ENCODE measurements at places on chromosomes 6 and 20.

DNA sequence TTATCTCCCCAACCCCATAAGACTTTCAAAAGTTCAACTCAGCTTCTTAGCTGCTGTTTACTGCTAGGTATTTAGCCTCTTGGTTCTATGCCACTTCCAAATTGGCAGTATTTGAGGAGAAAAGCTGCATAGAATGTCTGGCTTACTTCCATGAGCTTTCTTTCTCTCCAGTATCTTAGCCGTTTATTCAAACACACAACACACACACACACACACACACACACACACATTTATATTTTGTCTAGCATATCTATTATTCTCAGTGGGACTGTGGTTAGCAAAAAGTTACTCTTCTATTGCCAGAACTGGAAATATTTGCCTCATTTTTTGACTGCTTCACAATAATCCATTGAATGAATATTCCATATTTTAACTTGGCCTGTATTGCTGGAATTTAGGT, 634.2 kb upstream of the IMPG1 start:
- no peak for DNase-seq

- DNase-seq = no peak
Measured at GRCh38 chr6:166705069-166705468, 78.0 kb upstream of the RPS6KA2 start.

- DNase-seq = no peak
Measured at GRCh38 chr20:63750807-63751470, 11.4 kb downstream of the SLC2A4RG start.

GRCh38 chr6:143063631-143064030, 2.9 kb downstream of the AIG1 start:
- DNase-seq = no peak

- no peak for DNase-seq
Measured at GRCh38 chr20:46230801-46231282, 77.5 kb downstream of the CDH22 start.

DNA sequence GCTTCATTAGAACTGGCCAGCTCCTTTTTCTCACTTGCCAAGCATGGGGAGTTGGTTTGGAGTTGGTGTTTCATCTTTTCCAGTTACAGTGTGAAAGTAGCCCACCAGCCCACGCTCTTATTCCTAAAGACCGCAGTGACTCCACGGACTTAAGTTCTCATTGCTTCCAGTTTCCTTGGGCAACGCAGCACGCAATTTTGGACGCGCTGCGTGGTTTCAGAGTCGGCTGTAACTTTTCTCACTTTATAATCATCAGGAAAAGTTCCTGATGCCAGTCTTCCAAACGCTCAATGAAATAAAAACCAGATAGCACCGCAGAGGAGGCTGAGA, 381 bp upstream of the PEX7 start:
- DNase-seq = no peak

- no peak for DNase-seq
Measured at GRCh38 chr20:51569815-51570738, 27.6 kb upstream of the NFATC2 start.

DNA sequence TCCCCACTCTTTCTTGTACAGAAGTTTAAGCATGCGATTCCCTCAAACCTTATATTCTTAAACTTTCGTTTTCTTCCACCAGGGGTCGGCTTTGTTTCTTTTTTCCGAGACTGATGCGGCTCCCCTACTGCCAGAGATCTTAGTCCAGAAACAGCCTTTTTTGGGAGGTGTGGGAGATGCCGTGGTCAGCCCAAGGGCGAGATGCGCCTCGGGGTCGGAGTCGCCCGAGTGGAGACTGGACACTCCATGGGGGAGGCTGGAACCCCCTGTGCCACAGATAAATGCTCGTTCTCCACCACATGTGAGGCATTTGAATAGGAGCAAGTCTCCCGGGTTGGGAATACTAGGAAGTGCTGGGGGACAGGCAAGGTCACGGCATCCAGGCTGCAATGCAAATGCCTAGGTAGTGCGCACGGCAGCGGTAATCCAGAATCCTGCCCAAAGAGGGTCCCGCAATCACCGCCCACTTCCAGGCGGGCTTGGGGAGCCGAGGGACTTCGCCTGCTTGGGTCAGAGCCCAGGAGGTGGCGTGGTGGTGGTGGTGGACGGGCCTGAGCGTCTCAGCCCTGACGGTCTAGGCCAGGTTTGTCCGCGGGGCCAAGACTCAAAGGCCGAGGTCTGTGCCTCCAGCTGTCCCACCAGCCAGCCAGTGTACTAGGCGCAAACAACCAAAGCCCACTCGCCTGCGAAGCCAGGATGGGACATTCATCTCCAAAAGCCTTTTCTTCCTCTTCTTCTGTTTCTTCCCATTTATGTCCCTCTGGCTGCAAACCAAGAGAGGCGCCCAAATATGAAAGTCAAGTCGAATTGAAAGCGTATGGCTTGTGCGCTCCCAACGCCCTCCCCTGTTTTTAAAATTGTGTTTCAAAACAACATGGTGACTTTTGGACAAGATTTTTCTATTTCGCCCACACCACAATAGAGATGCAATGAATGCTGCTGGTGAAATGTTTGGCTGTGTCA, 39.3 kb upstream of the OSTM1 start:
- DNase-seq = no peak

GRCh38 chr6:85942844-85943243, 300.2 kb upstream of the SYNCRIP start:
- DNase-seq = no peak

DNA sequence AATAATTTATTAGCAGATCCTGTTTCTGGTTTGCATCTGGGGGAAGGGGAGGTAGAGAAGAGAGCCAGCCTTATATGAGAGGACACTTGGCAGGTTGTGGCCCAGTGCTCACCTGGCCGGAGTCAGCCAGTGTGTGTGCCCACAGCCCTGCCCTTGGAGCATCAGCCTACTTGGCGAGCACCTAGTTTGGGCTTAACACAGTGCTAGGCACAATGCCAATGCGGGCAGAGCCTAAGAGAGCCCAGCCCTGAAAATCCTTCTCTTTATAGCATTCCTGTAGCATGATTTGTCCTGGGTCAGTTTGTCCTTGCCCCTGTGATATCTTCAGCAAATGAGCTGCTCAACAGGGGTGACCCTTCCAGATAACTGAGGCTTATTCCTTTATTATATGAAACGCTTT, 73.0 kb downstream of the SLX4IP start:
- no peak for DNase-seq

DNA sequence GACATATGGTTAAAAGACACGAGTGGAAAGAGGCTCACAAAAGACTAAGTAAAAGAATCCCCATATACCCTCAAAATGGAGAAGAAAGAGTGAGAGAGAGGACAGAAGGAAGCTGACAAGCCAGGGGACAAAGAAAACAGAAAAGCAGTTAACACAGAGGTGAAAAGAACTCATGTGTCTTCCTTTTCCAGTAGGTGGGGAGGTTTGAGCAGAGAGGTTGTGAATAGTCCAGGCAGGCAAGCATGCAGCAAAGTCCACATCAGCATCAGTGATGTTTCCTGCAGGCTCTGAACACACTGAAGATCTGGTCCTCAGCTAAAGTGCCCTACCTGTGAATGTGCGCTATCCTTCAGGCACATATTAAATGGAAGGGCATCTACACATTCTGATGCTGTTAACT, 196.5 kb upstream of the IRAK1BP1 start:
- no peak for DNase-seq

Measured in NCI-H2107 (cell line).